Activated naive CD8-positive, alpha-beta T cell treated with anti-CD3 and anti-CD28 coated beads for 36 hours (primary cell): ENCODE measurements at places on chromosomes 13 and 19. TPM values are rescaled to one million over a fixed set of nuclear protein-coding genes. Genes with fewer than 3 reads are reported as not detected.

GRCh38 chr13:60355056-60355455 lies 42.0 kb upstream of the TDRD3 start:
- no peak overlapping the region for H3K27ac ChIP-seq
- no peak for DNase-seq
- no peak overlapping the region for H3K4me3 ChIP-seq
- H3K4me1 ChIP-seq = no peaks in the 10 kb centered on the region
- H3K36me3 ChIP-seq = no peaks in the 10 kb centered on the region
- peaks cover 4% of the 10 kb centered on the region for H3K27me3 ChIP-seq

Gene KLK14
- total RNA-seq = 0.31 TPM

GRCh38 chr13:109873351-109874123 lies 87.2 kb upstream of the IRS2 start:
- H3K4me3 ChIP-seq = no peak overlapping the region
- H3K36me3 ChIP-seq = no peaks in the 10 kb centered on the region
- no peaks in the 10 kb centered on the region for H3K4me1 ChIP-seq

DNA sequence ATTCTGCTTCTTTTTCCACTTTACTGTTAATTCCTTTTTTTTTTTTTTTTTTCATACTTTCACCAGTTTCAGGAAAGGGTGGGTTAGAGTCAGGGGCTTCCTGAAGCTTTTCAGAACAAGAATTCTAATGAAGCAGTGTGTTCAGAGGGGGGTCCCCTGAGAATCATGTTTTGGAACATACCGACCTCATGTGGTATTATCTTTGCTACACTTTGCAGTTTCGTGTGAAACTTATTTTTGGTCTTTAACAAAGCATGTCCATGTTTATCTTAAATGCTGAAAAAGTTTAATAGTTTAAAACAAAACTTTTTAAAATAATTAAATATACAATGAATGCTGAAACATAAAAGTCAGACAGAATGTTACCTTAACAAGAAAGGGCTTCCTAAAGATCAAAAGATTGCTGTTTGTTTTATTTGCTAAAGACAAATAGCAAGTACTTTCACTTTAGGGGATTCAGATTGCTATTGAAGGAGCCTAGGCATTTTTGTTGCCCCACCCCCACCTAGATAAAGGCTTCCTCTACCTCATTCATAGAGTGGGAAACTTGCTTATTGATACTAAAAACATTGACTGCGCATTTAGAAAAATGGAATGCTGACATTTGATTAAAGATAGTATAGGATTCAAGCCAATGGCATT lies 21.1 kb upstream of the POMP start:
- peaks cover 12% of the 10 kb centered on the region for H3K4me1 ChIP-seq
- no peak for DNase-seq
- H3K27ac ChIP-seq = no peak overlapping the region
- peaks cover 18% of the 10 kb centered on the region for H3K27me3 ChIP-seq
- H3K36me3 ChIP-seq = no peaks in the 10 kb centered on the region
- no peak overlapping the region for H3K4me3 ChIP-seq

DNA sequence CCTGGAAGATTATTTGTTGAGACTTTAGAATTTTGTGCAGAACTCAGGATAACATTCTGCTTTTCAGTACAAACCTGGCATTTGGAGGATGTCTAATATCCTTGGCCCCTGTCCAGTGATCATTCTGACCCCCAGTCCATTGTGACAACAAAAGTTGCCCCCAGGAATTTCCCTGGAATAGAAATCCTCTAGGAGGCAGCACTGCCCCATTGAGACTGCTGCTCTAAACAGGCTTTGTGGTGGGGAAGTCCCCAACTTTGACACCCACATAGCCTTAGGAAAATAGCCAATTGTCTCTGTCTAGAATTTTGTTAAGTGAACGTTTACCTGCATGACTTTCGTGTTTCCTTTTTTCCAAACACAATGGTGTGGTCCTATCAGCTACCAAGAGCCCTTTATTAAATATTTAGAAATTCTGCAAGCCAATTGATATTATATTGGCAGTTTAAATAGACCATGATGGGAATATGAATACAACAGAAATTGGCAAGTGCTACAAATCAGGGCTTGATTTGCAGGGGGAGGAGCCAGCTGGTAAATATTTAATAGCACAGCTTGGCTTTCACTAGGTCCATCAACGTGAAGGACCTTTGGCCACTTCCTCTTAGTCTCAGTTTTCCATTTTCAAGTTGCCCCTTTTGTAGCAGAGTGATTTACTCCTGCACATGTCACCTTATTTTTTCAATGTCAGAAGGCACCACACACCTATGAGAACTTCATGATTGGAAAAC lies 451.7 kb downstream of the EFNB2 start:
- no peaks in the 10 kb centered on the region for H3K4me1 ChIP-seq
- DNase-seq = no peak
- H3K27ac ChIP-seq = no peak overlapping the region
- H3K36me3 ChIP-seq = no peaks in the 10 kb centered on the region
- H3K27me3 ChIP-seq = no peaks in the 10 kb centered on the region

DNA sequence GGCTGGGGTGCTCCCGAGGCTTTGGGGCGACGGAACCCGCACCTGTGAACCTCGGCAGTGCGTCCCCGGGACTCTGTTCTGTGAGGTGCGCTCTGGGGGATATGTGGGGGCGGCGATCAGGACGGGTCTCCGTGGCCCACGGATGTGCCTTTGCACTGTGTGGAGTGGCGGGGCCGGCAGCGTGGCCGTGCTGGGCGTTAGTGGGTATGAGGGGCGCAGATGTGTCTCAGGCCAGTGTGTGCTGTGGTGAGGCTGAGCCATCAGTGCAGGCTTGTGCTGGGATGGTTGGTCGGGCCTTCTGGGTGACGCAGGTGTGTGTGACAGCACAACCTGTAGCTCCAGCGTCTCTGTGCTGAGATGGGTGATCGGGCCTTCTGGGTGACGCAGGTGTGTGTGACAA lies 16.9 kb downstream of the ZNF331 start:
- H3K4me3 ChIP-seq = peak overlapping the region; percentile 93
- peaks cover 10% of the 10 kb centered on the region for H3K4me1 ChIP-seq
- H3K36me3 ChIP-seq = peaks cover 69% of the 10 kb centered on the region

Gene ZNF575
- total RNA-seq = 2.0 TPM

DNA sequence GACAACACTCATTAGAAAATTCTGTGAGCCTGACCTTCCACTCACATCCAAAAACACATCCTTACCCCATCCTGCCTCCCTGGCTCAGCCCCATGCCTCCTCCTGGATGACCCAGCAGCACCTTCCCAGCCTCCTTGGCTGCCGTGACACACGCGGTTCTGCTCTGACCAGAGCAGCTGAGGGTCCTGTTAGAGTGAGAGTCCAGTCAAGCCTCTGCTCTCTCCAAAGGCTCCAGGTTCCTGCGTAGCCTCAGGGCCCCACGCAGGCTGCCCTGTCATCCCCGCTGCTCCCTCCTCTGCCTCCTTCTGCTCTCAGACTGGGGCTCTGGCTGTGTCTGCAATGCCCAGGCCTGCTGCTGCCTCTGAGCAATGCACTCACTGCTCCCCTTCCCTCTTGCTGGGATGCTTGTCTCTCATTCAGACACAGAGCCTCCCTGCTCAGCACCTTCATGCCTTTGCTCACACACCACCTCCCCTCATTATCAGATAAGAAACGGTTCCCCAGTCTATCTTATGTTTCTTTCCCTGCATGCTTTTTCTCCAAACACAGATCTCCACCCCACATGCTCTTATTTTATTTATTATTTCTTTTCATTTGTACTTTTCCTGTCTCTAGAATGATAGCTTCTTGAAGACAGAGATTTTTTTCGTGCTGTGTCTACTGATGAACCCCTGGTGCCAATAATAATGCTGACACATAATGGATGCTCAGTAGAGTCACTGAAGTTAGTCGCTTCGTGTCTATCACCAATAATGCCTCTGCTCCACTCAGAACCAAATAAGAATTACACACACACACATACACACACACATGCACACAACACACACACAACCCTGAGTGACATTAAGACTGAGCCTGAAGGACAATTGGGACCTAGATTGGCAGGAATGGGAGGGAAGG lies 10.2 kb upstream of the SIGLEC6 start:
- no peak overlapping the region for H3K4me3 ChIP-seq
- peaks cover 5% of the 10 kb centered on the region for H3K4me1 ChIP-seq
- H3K27me3 ChIP-seq = peaks cover 43% of the 10 kb centered on the region
- DNase-seq = no peak
- no peaks in the 10 kb centered on the region for H3K36me3 ChIP-seq
- H3K27ac ChIP-seq = no peak overlapping the region

Gene NLRP11
- total RNA-seq = 0.24 TPM

GRCh38 chr13:112132142-112132541 lies 65.2 kb downstream of the SOX1 start:
- no peak overlapping the region for H3K4me3 ChIP-seq
- peaks cover 12% of the 10 kb centered on the region for H3K27me3 ChIP-seq
- H3K36me3 ChIP-seq = no peaks in the 10 kb centered on the region
- no peak for DNase-seq
- H3K4me1 ChIP-seq = no peaks in the 10 kb centered on the region
- H3K27ac ChIP-seq = no peak overlapping the region

Gene GPR12
- not detected for total RNA-seq

Gene TEKTIP1
- total RNA-seq = 2.2 TPM

Gene KIR2DL4
- total RNA-seq = not detected

Gene COMP
- not detected for total RNA-seq

DNA sequence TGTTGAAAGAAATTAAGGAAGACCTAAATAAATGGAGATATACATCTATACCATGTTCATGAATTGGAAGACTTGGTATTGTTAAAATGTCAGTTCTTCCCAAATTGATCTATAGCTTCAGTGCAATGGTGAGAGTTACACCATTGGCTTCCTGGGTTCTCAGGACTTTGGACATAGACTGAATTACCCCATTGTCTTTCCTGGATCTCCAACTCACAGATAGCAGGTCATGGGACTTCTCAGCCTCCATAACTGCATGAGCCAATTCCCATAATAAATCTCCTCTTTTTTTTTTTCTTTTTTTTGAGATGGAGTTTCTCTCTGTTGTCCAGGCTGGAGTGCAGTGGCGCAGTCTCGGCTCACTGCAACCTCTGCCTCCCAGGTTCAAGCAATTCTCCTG lies 38.7 kb downstream of the CCNE1 start:
- H3K27me3 ChIP-seq = no peaks in the 10 kb centered on the region
- H3K36me3 ChIP-seq = no peaks in the 10 kb centered on the region
- peaks cover 28% of the 10 kb centered on the region for H3K4me1 ChIP-seq
- DNase-seq = no peak
- no peak overlapping the region for H3K27ac ChIP-seq

- H3K36me3 ChIP-seq = no peaks in the 10 kb centered on the region
- H3K4me1 ChIP-seq = peaks cover 12% of the 10 kb centered on the region
- no peak overlapping the region for H3K27ac ChIP-seq
- peaks cover 19% of the 10 kb centered on the region for H3K27me3 ChIP-seq
Measured at GRCh38 chr13:97139691-97140090, 82.4 kb upstream of the MBNL2 start.

DNA sequence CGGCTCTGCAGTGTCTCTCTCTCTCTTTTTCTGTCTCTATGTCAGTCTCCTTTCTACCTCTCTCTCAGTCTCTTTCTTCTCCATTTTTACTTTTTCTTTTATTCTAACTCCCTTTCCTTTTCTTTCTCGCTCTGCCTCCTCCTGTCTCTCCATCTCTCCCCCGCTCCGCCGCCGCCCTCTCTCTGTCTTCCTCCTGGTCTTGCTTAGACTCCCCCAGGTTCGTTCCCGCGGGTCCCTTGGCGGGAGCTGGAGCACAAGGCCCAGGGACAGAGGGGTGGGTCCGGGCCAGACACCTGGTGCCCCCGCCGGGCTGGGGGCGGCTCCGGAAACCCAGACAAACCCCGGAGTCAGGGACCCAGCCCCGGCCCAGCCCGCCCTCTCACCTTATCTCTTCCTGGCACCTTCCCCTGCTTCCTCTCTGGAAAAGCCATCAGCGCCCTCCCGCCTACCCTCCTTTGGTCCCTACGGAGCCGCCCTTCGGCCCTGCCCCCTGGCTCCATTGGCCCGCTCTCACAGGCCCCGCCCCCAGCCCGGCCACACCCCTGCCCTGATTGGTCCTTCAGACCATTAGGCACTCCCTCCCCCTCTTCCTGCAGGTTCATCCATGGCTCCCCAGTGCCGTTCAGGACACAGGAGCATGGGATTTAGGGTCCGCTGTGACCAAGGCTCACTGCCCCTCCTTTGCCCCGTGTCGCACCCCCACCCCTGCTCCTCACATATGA lies 15.4 kb upstream of the NOP53 start:
- H3K27me3 ChIP-seq = peaks cover 36% of the 10 kb centered on the region
- peaks cover 17% of the 10 kb centered on the region for H3K4me1 ChIP-seq
- peak; percentile 69 for DNase-seq

DNA sequence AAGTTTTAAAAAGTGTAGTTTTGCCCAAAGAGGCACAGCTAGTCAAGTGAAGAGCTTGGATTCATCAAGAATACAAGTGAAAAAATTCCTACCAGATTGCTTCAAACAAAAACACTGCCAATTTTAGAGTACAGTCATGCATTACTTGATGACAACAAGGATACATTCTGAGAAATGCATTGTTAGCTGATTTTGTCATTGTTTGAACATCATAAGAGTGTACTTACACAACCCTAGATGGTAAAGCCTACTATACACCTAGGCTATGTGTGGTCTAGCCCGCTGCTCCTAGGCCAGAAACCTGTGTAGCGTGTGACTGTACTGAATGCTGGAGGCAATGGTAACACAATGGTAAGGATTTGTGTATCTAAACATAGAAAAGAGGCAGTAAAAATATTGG lies 41.1 kb downstream of the TMTC4 start:
- peaks cover 14% of the 10 kb centered on the region for H3K36me3 ChIP-seq
- no peak overlapping the region for H3K27ac ChIP-seq
- H3K4me1 ChIP-seq = no peaks in the 10 kb centered on the region
- no peaks in the 10 kb centered on the region for H3K27me3 ChIP-seq
- no peak for DNase-seq
- H3K4me3 ChIP-seq = no peak overlapping the region

Gene RUBCNL
- total RNA-seq = 1.1 TPM

Gene SOHLH2
- not detected for total RNA-seq

DNA sequence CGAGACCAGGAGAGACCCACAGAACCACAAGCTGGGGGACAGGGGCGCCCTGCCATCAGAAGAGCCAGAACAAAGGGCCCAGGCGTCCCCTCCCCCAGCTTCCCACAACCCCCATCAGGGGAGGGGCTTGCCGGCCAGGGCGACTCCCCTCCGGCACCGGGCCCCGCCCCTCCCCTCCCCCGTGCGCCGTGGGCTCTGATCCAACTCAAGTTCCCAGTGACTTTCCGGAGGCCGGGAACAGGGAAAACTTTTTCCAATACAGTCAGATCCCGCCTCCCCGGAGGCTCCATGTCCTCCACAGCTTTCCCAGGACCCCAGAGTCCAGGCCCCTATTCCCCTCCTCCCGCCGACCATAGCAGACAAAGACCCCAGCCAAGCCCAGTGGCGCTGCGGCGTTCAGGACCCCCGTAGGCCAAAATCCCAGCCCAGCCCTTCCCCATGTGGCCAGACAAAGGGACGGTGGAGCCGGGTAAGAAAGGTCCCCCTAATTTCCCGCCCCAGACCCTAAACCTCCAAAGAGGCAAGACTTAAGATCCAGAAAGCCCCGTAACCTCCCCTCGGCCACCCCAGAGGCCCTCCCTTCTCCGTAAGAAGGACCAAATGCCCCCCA lies 673 bp downstream of the TEAD2 start:
- H3K36me3 ChIP-seq = no peaks in the 10 kb centered on the region
- DNase-seq = no peak
- peaks cover 6% of the 10 kb centered on the region for H3K27me3 ChIP-seq
- no peak overlapping the region for H3K27ac ChIP-seq
- peaks cover 6% of the 10 kb centered on the region for H3K4me1 ChIP-seq

- no peak for DNase-seq
- H3K4me1 ChIP-seq = peaks cover 13% of the 10 kb centered on the region
- H3K36me3 ChIP-seq = no peaks in the 10 kb centered on the region
- no peak overlapping the region for H3K4me3 ChIP-seq
Measured at GRCh38 chr13:48819899-48820298, 155.8 kb upstream of the FNDC3A start.
